ENCODE measurements at places on chromosomes 12 and 14.

DNA sequence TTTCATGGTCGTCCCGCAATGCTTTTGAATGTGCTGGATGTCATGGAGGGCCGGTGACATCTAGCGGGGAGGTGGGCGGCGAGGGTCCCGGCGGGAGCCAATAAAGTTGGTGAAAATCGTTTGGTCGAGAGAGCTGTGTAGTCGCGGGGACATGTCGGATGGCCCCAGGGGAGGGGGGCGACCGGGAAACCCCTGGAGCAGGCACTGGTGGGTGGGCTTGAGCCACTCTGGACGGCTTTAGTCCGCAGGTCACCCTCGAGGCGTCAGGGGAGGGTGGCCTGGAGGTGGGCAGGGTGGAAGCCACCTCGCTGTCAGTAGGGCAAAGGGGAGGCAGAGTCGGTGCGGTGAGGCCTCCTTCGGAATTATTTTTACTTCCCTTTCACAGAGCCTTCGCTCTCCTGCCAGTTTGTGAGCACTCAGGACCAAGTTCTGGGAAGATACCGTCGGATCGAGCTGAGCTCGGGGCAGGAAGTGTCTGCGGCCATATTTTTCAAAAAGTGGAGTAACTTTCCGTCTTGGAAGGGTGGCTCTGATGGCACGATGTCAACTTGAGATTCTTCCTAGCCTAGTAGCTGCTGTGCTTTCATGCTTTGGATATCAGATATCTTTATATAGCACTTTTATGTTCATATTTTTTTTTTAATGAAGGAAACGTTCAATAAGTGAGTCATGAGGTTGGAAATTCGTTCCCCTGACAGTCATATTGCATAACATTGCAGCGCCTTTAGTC lies 28.2 kb downstream of the WBP11 start:
- DNase-seq: no peak

DNA sequence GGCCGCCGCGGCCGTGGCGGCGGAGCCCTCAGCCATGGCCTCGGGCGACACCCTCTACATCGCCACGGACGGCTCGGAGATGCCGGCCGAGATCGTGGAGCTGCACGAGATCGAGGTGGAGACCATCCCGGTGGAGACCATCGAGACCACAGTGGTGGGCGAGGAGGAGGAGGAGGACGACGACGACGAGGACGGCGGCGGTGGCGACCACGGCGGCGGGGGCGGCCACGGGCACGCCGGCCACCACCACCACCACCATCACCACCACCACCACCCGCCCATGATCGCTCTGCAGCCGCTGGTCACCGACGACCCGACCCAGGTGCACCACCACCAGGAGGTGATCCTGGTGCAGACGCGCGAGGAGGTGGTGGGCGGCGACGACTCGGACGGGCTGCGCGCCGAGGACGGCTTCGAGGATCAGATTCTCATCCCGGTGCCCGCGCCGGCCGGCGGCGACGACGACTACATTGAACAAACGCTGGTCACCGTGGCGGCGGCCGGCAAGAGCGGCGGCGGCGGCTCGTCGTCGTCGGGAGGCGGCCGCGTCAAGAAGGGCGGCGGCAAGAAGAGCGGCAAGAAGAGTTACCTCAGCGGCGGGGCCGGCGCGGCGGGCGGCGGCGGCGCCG lies 381 bp downstream of the YY1 start:
- no peak for DNase-seq

DNA sequence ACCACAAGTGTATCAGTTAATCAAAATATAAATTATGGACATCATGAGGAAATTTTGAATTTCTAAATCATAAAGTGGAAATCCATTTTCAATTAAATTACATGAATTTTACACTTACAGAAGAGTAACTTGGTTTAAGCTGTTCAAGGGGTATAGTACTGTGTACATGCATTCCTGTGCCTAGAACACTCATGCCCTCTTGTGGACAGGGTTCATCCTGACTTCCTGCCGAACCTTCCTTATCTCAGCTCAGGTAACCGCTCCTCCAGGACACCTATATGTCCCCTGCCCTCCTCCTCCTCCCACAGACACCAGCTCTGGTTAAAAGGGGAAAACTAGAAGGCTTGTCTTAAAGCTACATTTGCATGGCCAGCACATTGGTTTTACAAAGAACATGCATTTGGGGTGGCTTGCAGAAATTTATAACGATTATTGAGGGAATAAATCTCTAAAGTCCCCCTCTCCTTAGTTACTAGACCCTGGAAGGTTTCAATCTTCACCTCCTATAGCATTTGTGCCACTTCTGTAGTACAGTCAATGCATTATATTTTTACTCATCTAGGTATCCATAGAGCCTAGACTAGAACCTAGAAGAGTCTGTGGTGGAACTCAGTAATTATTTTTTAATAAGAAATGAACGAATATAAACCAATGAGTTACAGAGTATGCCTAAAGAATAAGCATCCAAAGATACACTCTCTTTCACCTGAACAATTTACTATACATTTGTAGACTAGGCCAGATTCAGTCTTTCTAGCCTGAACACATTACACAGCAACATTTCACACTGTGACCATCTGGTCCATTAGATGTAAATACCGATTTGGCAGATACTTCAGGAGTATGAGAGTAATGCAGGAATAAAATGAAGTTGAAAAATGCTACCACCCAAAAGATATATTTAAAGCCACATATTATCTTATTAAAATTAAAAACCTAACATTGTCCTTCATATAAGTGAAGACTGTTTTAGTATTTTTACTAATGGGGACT lies 345.6 kb downstream of the PAWR start:
- no peak for DNase-seq

- no peak for DNase-seq
Observed at GRCh38 chr14:40981247-40981646, 625.4 kb upstream of the LRFN5 start.

DNA sequence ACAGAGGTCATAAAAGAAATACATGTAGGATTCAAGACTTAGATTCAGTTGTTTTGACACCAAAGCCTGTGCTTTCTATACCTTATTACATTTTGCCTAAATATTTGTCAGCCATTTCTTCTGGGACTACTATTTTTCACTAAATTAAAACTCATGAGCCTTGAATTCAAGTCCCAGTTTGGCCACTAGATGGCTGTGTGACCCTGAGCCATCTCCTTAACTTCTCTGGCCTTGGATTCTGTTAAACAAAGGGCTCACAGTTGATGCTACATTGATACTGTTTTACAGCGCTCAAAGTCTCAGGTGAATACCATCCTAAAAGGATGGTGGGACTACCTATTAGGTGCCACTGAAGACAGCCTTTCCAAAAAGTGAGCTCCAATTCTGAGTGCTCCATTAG lies 39.6 kb upstream of the CCDC198 start:
- no peak for DNase-seq

DNA sequence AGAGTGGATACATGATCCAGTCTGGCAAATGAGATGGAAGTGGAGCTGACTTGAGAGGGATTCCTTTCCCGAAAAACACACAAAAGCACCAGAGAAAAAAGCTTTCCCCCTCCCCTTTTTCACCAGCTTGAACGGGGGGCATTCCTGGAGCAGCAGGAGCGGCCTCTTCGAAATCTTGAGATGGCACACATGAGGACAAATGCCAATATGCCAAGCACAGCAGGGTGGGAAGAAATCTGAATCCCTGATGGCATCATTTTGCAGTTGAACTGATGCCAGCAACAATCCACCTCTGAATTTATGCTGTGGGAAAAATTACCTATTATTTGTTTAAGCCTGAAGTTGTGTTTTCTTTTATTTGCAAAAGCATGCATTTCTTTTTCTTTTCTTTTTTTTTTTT lies 29.7 kb upstream of the BICD1 start:
- no peak for DNase-seq

DNA sequence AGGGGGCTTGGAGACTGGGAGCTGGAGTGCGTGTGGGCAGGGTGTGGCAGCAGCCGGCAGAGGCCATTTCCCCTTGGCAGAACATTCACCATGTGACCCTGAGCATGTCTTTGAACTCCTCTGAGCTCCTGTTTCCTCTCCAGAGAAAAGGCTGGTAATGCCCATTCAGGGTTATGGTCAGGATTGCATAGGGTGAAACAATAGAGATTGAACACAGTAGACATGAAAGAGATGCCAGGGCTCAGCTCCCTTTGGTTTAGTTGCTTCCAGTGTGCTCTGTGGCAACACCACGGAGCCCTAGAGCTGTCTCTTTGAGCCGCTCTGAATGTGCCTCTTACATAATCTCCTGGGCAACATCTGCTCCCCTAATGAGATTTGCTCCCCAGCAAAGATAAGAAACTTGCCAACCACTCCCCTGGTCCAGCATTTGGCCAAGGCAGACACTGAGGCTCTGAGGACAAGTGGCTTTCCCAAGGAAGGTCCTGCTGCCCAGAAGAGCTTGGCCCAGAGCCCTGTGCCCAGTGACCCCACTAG lies 4.6 kb downstream of the IFI27 start:
- DNase-seq: no peak

DNA sequence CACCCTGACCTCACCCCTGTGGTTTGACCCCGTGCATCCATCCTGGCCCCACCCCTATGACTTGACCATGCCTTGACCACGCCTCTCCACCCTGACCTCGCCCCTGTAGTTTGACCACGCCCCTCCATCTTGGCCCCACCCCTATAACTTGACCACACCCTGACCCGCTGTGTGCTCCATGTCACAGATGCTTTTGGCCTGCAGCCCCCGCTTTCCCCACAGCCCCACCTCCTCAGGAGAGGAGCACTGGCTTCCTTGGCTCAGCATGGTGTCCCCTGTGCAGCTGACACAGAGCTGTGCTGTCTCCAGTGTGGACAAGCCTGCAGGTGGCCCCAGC lies 269.9 kb upstream of the SFSWAP start:
- no peak for DNase-seq

GRCh38 chr12:98873776-98874175 lies 228.7 kb downstream of the APAF1 start:
- DNase-seq: no peak

DNA sequence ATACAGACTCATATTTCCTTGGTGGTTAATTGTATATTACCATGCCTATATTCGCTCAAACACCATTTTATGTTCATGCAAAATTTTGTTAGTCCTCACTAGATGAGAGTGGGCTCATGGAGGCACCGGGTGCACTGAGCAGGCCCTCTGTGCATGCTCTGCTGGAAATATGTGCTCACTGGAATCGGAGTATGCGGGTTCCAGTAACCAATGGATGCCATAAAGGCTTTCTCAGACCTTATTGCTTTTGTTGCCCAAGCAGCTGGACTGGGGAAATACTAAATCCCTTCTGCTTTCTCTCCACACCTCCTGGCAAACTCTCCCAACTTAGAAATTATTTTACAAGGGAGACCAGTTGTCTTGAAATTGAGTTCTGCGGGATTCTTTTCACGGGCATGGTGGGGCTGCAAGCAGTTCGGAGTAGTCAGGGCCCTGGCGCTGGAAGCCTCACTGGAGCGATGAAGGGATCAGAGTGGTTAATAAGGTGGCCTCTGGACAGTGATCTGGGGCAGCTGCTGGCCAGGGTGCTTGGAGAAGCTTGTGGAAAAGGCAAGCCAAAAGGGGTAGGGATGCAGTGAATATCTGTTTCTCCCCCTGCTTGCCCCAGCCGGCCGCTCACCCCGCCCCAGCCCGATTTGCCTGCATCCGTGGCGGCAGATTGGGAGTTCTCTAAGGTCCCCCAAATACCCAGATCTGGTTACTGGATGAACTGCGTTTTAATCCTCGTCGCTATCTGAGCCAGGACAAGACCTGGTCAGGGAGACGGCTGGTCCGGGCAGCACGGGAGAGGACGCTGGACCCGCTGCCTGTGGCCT lies 7.4 kb upstream of the HOXC6 start:
- no peak for DNase-seq

GRCh38 chr12:91311081-91311480 lies 128.5 kb upstream of the DCN start:
- no peak for DNase-seq

GRCh38 chr14:36655963-36656686 lies 5.5 kb upstream of the PAX9 start:
- DNase-seq: no peak

DNA sequence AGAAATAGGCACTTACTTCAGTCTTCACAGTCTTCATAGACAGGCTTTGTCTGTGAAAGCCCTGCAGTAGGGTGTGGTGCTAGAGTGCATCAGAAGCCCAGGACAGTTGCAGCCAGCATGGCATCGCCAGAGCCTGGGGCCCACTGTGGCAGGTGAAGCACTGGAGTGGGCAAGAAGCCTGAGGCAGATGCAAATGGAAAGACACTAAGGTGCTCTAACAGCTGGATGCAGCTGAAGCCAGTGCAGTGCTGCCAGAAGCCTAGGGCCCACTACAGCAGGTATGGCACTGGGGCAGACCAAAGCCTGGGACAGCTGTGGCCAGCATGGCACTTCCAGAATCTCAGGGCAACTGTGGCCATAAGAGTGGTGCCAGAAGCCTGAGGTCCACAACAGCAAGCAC lies 358.6 kb downstream of the SYT1 start:
- no peak for DNase-seq

GRCh38 chr12:113756609-113757008 lies 209.5 kb downstream of the RBM19 start:
- DNase-seq: no peak

DNA sequence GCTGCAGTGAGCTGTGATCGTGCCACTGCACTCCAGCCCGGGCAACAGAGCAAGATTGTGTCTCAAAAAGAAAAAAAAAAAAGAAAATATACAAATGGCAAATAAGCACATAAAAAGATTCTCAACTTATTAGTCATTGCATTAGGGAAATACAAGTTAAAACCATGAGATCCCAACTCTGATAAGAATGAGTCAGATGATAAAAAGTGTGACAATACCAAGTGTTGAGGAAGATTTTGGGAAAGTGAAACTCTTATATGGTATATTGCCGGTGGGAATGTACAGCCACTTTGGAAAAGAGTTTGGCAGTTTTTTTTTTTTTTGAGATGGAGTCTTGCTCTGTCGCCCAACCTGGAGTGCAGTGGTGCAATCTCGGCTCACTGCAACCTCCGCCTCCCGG lies 7.6 kb upstream of the PRPF40B start:
- no peak for DNase-seq

GRCh38 chr12:92129609-92130008 lies 16.0 kb downstream of the BTG1 start:
- DNase-seq: no peak

DNA sequence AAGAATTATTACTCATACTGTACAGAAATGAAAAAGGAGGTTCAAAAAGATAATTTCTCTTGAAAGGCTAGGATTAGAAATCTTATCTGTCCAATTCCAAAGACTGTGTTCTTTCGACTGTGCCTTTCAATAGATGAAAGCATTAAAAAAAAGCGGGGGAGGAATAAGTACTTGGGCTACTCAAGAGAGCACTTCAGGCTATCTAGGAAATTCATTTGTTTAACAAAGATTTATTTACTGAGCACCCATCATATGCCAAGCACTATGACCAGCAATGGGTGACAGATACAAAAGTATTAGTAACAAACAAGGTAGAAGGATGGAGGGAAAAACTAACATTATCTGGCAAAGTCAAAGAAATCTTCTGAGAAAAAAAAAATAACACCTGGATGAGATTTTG lies 37.4 kb downstream of the SENP1 start:
- DNase-seq: no peak

DNA sequence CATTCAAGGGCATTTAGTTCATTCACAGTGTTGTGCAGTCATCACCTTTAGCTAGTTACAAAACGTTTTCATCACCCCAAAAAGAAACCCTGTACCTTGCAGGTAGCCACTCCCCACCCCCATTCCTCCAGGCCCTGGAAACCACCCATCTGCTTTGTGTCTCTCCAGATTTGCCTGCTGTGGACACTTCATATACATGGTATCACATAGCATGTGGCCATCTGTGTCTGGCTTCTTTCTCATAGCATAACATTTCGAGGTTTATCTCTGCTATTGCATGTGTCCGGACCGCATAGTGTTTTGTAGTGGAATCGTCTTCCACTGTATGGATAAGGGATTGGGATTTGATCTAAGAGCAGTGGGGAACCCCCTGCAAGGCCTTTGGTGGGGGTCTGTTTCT lies 143.1 kb downstream of the AACS start:
- no peak for DNase-seq

GRCh38 chr12:19893514-19893913 lies 454.2 kb downstream of the AEBP2 start:
- DNase-seq: no peak
